ENCODE measurements at places on chromosomes 6 and 20.

DNA sequence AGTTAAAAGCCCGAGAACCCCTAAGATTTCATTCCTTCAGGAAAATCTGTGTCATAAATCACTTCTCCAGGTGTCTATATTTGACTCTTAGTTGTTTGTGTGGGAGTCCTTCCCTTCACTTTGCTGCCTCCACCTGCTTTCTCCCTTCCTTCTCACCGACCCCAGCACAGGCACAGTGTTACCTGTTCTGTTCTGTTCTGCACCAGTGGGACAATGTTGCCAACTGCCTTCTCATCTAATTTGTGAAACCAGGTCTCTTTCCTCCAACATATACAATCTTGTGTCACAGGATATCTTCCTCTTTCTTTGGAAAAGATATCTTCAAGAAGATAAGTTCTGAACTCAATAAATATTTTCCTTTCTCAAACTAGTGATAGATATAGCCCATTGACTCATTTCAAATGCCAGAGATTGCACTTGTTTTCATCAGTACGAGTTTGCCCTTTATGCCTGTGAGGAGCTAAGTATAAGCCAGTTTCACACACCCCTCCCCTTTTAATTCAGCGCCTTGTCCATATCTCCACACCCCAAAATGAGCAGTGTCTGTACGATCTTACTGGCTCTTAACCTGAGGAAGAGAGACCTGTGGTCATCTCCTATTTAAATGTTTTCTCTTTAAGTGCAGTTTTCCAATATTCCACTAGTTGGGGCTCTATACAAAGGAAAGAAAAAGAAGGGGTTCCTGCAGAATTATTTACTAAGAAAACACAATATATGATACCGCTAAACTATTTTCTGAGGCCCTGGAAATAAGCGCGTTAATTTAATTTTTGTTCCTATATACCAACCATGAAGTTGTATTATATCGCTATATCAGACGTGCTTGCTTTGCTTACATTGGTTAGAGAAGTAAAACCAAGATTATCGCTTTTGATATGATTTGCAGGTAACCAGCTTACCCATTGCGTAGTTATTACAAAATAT lies 81.6 kb upstream of the PREP start:
- DNase-seq, result peak; percentile 26

GRCh38 chr6:90121982-90122381 lies 174.7 kb downstream of the BACH2 start:
- DNase-seq, result no peak

DNA sequence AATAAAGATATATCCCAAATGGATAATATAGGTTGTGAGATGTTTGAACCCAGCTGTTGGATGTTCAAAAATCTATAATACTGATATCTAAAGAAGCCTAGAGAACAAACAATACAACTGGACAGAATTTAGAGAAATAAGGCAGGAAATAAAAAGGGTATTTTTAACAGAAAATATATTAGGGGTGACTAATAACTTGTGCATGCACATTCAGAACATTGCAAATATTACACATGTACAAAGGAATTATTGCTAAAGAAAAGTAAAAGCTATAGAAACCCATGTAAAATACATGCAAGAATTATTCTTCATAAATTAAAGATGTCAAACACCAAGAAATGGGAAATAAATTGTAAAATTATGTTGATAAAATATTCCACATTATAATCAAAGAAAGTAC lies 32.7 kb upstream of the HCRTR2 start:
- no peak for DNase-seq

DNA sequence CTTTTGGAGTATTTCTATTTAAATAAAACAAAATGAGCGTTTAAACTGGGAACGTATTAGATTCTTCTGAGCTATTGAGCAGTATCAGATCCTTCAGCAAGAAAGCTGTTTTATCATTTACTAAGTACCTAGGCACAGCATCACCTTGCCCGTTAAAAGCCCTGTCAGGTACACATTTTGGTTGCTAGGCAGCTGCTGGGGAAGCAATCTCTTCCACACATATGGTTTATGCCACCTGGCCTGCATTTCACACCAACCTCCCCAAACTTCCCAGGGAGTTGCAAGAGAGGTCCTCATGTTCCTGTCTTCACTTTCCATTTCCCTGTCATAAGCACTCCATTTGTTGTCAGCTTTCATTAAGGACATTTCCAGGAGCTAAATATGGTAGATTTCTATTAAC lies 400.1 kb downstream of the PLCB1 start:
- no peak for DNase-seq

- peak; percentile 60 for DNase-seq
Observed at GRCh38 chr6:142945446-142946180, 637 bp upstream of the HIVEP2 start.

DNA sequence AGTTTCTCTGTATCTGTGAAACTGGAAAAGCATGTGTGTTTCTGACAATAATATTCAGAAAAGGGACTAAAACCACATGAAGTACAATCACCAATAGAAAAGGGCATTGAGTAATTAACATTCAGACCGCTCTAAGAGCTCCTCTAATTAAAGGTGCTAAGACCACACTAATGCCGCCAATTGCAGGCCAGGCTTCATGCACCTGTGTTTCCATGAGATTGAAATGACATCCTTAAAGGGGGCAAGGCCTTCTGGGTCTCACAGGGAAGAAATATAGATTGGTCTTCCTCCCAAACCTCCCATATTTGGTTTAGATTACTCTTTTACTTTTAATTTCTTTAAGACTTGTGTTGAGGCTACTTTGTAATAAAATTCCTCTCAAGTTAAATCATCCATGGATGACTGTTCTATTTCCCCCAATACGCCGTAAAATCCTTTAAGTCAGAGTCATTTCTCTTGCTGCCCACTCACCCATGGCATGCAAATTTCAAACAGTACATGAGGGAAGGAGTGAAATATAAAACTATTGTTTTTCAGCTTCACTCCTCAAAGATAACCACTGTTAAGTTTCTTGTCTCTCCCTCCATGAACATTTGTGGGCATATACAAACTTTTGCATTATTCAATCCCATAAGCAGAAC lies 110.6 kb downstream of the UBE3D start:
- no peak for DNase-seq

GRCh38 chr20:36040571-36040970 lies 72.2 kb downstream of the CNBD2 start:
- no peak for DNase-seq

DNA sequence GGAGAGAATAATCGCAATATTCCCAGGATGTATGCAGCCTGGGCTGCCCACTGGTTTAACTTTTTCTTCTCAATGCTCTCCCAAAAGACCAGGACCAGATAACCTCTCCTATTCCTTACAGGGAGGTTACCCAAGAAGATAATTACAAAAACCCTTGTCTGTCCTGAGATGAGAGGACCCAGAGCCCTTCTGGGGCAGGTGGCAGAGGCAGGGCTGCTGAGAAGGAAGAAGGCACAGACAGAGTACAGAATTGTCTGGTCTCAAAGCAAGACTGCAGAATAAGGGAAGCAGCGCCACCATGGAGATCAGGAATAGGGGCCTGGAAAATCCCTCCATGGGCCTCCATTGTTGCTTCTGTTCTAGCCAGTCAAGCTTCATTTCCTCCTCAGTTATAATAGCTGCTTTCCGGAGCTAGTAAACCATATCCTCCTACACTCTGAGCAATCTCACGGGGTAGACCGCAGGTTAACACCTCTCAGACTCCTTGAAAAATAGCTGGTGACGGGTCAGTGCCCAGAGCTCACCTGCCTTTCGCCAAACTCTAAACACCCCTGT lies 463 bp upstream of the HLA-DMB start:
- DNase-seq, result no peak
